ENCODE measurements at places on chromosomes 3 and 15.
A peak's percentile ranks its signal among the peaks of the same experiment; 100 is the strongest.

DNA sequence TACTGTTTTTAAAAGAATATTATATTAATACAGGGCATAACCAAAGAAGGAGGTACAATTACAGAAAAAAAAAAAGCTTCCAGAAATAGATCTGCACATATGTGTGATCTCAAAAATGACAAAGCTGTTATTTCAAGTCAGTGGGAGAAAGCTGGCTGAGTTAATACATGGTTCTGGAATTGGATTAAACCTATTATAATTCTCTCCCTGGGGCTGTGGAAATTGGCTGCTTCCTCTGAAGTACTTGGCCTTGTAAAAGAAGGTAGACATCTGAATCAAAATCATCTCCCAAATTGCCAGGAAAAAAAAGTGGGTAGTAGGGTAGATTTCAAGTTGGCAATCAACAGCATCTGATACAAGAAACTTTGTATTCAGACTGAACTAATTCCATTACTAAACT, 723.9 kb upstream of the ALCAM start:
- no peak for ATAC-seq

DNA sequence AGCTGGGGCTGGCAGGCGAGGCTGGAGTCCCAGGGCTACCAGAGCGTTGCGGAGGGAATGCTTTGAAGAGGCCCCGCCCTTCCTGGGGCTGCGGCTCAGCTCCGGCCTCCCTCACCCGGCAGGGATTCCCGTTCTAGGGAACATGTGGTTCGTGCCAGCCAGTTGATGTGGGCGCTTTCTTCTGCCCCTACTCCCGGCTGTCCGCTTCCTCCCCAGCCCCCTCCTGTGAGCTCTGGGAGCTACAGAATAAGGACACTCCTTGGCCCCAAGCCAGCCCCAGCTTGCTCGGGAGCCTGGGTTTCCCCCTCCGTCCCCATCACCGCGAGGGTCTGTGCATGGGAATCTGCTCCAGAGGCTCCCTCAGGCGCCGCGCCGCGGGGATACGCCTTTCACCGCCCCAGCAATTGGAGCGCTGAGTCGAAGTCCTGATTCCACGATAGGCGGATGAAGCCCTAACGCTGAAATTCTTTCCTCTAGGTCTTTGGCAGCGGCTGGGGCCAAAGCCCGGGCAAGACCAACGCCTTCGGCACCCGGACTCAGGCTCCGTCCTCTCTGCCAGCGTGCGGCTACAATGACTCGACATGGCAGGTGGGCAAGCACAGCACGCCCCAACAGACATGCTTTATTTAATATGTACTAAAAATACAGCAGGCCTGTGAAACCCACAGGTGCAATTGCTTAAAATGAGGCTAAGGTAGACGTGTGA, 69.5 kb downstream of the KLF15 start:
- ATAC-seq, result no peak

DNA sequence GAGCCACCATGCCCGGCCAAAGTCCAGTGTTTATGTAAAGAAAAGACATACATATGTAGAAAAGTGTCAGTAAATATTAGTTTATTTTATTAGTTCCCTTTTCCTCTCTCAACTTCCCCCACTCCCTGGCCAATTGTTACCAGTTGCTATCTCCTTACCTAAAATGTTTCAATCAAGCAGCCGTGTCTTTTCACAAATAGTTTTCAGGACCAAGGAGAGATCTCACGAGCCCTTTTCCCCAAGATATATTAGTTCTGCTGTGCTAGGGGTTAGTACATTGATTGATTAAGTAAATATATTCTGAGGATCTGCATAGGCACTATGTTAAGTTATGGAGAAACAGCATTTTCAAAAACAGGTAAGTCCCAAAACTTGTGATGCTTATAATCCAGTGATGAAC, 87.4 kb downstream of the ZIC4 start:
- no peak for ATAC-seq

GRCh38 chr15:85463276-85463892, 83.0 kb downstream of the AKAP13 start:
- ATAC-seq, result peak; percentile 35

GRCh38 chr3:79329154-79329553, 438.6 kb downstream of the ROBO1 start:
- ATAC-seq, result no peak

DNA sequence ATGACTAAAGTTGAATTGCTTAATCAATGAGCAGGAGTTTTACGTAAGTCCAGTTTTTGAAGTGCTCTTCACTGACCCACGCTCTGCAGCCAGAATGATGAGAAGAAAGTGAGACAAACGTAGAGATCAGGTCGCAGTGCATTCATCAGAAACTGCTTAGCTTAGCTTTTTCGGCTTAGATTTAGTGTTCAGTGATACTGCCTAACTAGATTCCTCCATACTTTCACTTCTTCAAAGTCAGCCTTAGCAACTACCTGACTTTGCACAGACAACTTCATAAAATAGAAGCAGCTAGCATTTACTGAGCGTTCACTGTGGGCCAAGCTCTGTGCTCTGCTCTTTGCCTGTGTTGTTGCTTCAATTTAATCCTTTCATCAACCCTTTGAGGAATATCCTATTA, 116.1 kb downstream of the KCNH8 start:
- no peak for ATAC-seq

All from activated T-helper 17 cell treated with anti-CD3 and anti-CD28 coated beads, Interleukin-2, amount 50 U/mL, for 72 hours (primary cell).